ENCODE measurements at places on chromosomes 12 and 14.

GRCh38 chr12:131279281-131279921 lies 325.7 kb downstream of the ADGRD1 start:
- no peak for DNase-seq

DNA sequence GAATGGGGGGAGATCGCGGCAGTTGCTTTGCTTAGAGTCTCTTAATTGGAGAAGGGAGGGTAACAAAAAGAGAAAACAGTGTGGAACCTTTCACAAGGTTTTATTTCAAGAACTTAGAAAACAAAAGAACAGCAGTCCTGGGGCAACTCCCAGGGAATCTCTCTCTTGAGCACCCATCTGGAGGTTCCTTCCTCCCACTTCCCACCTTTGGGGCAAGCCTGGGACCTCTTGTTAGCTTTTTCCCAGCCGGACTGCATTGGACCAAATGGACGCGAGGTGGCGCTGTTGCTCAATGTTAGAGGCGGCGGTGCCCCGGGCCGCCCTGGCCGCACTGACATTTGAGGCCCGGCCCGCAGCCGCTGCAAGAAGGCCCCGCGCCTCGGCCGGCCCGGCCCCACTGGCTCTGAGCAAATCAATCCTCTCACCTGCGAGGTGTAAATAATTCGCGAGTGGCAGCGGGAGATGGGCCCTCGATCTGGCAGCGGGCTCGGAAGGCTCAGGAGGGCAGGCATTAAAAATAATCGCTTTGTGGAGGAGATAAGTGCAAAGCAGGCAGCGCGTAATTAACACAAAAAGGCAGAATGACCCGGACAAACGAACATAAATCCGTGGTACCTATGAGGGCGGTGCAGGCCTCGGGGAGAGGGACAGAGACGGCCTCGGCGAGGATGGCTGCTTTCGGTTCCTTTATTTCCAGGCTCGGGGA lies 2.8 kb upstream of the HOXC8 start:
- DNase-seq: peak; percentile 88

GRCh38 chr12:1234073-1234472 lies 243.1 kb downstream of the ERC1 start:
- DNase-seq: no peak

DNA sequence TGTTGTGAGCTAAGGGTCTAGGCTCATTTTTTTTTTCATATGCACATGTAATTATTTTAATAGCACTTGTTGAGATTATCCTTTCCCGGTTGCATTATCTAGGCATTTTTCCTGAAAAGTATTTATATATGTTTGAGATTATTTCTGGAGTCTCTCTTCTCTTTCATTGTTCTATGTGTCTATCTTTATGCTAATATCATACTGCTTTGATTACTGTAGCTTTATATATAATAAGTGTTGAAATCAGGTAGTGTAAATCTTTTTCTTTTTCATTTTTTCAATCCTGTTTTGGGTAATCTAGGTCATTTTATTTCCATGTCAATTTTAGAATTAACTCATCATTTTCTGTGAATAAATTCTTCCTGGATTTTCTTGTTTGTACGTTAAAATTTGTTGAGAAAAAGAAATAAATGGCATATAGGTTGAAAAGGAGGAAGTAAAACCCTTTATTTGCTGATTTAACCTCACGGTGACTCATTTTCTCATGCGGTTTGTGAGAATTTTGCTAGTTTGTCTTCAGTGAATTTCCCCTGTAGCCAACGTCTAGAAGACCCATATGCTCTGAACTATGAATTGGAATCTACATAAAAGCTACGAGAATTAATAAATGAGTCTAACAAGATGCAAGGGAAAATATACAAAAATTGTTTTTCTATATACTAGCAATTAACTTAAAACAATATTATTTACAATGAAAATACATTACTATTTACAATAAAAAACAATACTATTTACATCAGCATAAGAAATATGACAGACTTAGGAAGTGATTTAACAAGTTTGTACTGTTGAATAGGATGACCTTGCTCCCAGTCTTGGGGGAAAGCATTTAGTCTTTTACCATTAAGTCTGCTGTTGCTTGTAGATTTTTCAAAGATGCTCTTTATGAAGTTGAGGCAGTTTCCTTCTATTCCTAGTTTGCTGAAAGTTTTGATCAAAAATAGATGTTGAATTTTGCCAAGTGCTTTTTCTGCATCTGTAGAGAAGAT lies 105.0 kb downstream of the SNAPC1 start:
- peak; percentile 11 for DNase-seq

Measured in CD8-positive, alpha-beta T cell (primary cell).